Stimulated activated CD4-positive, alpha-beta T cell treated with anti-CD3 and anti-CD28 coated beads, Interleukin-2, amount 100 ng/mL, for 4 hours (primary cell): ENCODE measurements at places on chromosomes 4 and X.

DNA sequence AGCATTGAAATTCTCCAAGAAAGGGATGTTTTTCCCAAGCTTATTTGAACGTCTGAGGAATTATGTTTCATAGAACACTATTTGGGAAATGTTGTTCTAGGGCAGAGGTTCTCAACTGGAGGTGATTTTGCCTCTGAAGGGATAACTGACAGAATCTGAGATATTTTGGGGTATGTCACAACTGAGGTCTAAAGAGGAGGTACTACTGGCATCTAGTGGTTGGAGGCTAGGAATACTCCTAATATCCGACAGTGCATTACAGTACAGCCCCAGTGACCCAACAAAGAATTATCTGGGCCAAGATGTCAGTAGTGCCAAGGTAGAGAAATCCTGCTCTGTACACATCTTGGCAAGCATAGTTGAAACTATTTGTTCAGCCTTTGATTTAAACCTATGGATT lies 6.4 kb downstream of the HSPA4L start:
- DNase-seq = no peak

GRCh38 chrX:56222473-56223000 lies 9.6 kb upstream of the KLF8 start:
- no peak for DNase-seq

GRCh38 chr4:6452897-6453687 lies 19.3 kb downstream of the PPP2R2C start:
- no peak for DNase-seq

DNA sequence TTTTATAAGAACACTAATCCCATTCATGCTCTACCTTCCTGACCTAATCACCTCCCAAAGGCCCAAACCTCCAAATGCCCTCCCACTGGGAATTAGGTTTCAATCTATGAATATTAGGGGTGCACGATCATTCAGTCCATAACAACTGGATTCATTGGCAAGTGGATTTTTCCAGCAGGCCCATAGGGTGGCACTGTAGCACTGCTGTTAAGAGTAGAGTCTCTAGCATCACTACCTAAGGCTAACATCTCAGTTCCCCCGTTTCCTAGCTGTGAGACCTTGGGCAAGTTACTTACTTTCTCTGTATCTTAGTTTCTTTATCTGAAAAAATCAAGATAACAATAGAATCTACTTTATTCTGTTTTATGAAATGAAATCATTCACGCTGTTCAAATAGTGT lies 315.8 kb downstream of the STIM2 start:
- no peak for DNase-seq

- DNase-seq = no peak
These were observed 107.8 kb upstream of the TMEM47 start for GRCh38 chrX:34764852-34765361.

DNA sequence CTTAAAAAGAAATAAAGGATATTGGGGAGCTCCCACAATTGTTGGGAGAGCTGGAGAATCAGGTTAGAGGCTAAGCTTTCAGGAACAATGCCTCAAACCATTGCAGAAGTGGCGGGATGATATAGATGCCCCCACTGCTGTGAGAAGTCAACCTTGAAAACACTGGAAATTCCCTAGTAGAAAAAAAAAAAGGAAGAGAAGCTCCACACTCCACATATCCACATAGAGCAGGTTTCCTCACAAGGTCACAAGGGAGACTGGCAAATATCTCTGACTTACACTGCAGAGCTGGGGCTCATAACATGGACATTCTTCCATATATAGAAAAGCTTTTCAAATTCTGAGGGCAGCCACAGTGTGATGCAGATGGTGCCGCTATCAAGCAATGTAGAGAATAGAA lies 22.7 kb upstream of the OGT start:
- no peak for DNase-seq

- no peak for DNase-seq
These were observed 59.0 kb upstream of the ADGRA3 start for GRCh38 chr4:22574880-22575279.

- no peak for DNase-seq
These were observed 93.9 kb upstream of the CBR4 start for GRCh38 chr4:169103966-169104412.

DNA sequence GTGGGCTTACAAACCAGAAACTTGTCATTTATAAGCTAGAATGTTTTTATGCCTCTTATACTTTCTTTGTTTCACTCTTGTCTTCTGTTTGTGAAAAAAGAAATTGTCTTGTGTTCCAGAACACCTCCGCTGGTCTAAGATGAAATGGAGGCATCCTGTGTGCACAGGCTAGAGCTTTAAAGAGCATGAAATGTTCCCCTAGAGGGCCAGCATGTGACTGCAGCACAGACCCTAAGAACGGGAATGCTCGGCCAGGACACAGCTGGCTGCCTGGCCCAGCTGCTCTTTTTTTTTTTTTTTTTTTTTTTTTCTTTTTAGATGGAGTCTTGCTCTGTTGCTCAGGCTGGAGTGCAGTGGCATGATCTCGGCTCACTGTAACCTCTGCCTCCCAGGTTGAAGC lies 33.6 kb downstream of the SETD7 start:
- no peak for DNase-seq

- no peak for DNase-seq
These were observed 906.9 kb upstream of the INTU start for GRCh38 chr4:126725906-126726305.

GRCh38 chr4:144754562-144755410 lies 108.8 kb downstream of the HHIP start:
- no peak for DNase-seq
